ENCODE measurements at places on chromosomes 4 and X. TPM values are rescaled to one million over a fixed set of nuclear protein-coding genes. Genes with fewer than 3 reads are reported as not detected.

Gene GAGE12F
- not detected for polyA plus RNA-seq

DNA sequence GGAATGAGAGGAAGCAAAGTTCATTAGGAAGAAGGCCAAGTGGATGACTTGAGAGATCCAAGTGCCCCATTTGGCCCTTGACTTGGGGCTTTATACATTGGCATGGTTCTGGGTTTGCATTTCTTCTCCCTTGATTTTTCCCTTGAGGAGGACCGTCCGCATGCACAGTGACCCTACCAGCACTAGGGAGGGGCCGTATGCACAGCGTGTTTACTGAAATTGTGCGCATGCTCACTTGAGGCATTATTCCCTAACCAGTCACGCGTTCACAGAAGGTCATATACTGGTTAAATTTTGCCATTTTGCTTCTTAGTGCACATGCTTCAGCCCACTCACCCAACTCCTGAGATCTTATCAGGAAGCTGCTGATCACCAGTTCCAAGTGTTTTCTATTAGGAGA, 35.1 kb downstream of the PAGE2 start:
- no peaks in the 10 kb centered on the region for H3K4me1 ChIP-seq
- no peaks in the 10 kb centered on the region for H3K27me3 ChIP-seq
- no peak overlapping the region for H3K27ac ChIP-seq
- no peaks in the 10 kb centered on the region for H3K36me3 ChIP-seq
- DNase-seq, result no peak

- no peak overlapping the region for H3K27ac ChIP-seq
- H3K4me3 ChIP-seq, result no peak overlapping the region
- DNase-seq, result no peak
- H3K27me3 ChIP-seq, result no peaks in the 10 kb centered on the region
- no peaks in the 10 kb centered on the region for H3K36me3 ChIP-seq
- H3K4me1 ChIP-seq, result no peaks in the 10 kb centered on the region
Observed at GRCh38 chr4:148903388-148903787, 461.2 kb upstream of the NR3C2 start.

DNA sequence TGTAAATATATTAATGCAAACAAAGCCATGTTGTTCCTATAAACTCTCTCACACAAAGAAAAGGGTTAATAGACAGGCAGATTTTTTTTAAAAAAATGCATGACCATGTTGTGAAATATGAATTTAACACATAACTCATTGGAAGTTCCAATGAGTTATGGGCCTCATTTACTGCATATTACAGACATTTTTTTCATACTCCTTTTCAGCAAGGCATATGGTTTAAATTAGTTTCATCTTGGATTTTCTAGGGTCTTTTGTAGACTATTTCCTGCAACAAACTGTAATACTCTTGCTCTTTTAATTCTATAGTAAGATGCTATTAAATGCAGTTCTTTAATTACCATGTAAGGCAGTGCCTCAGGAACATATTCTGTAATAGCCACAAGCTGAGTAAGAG, 323.1 kb downstream of the GBA3 start:
- H3K36me3 ChIP-seq, result no peaks in the 10 kb centered on the region
- H3K4me1 ChIP-seq, result no peaks in the 10 kb centered on the region
- no peak overlapping the region for H3K4me3 ChIP-seq
- DNase-seq, result no peak
- no peaks in the 10 kb centered on the region for H3K27me3 ChIP-seq

- no peak overlapping the region for H3K4me3 ChIP-seq
- H3K27me3 ChIP-seq, result no peaks in the 10 kb centered on the region
- H3K27ac ChIP-seq, result no peak overlapping the region
- H3K36me3 ChIP-seq, result no peaks in the 10 kb centered on the region
Observed at GRCh38 chr4:114021451-114021850, 42.0 kb upstream of the ARSJ start.
